ENCODE measurements at places on chromosomes 3 and 15. TPM values are rescaled to one million over a fixed set of nuclear protein-coding genes. Genes with fewer than 3 reads are reported as not detected.

DNA sequence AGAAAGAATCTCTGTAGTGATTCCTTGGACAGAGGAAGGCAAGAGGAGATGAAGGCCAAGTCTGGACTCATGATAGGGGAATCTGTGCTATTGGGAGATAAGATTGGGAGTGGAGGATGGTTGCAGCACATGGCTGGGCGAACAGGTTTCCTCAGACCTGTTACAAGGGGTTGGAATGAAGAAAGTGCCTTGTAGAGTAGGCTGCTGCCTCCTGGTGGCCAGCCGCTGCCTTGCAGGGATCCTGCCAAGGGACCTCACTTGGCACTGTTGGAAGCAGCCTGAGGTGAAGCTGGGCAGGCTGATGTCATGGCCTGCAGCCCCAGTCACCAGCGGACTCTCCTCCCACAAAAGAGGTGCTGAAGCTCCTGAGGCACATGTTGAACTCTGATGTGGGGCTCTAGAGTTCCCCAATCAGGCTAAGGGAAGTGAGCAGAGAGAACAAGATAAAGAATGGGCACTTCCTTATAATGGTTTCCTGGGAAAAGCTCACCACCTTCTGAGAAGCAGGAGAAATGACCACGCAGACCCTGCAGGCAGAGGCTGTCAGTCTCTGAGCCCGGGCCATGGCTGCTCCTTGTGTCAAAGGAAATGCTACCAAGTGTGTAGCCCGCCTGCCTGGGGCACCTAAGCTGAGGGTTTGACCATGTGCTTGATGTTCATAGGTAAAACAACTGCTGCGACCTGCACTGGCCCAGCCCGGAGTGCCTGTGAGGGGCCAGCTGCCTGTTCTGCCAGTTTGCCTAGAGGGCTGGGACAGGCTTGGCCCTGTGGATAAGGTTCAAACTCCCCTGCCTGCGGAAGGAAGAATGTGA, 1.6 kb upstream of the TEX264 start:
- no peak for DNase-seq

DNA sequence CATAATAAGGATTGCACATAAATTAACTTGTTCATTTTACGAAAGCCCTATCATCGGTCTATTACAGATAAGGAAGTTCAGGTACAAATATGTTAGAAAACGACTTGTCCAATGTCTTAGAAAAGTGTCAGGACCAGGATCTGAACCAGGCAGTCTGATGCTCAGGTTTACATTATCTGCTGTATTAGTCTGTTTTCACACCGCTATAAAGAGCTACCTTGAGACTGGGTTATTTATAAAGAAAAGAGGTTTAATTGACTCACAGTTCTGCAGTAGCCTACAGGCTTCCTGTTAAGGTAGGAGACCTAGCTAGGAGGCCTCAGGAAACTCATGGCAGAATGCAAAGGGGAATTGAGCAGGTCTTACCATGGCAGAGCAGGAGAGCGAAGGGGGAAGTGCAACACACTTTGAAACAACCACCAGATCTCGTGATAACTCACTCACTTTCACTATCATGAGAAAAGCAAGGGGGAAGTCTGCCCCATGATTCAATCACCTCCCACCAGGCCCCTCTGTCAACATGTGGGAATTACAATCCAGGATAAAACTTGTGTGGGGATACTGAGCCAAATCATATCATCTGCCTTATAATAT, 45.8 kb upstream of the GOLIM4 start:
- no peak for DNase-seq

The C3orf49 gene
- polyA plus RNA-seq, result not detected

GRCh38 chr3:168813225-168813802, 717.6 kb upstream of the GOLIM4 start:
- no peak for DNase-seq

The PATL2 gene
- 0.57 TPM for polyA plus RNA-seq

DNA sequence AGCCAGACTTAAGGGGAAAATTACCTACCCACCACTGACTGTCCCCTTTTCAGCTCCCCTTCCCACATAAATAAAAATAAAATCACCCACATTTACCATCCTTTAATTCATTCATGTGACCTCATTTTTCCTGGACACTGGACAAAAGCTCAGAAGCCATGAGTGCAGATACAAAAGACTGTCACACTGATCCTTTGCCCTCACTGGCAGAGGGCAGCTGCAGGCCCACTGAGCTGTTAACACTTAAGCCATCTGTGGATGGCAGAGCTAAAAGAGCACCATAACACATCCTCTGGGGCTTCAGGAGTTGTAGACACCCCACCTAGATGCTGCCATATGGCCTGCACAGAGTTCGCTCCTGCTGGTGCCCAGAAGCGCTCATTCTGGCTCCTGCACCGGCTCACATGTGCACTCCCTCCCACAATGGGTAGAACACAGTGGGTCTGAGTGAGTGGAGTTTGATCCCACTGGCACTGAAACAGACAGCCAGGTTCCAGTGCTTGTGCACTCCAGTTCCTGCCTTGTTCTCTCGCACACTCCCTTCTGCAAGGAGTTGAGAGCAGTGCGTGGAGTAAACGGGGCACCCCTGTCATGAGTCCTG, 38.8 kb downstream of the EDC3 start:
- DNase-seq, result no peak

The IGSF10 gene
- 9.8 TPM for polyA plus RNA-seq

GRCh38 chr15:93265111-93265556, 176.1 kb upstream of the RGMA start:
- no peak for DNase-seq

Data from urinary bladder (tissue), 4 donors.